ENCODE measurements at places on chromosomes 2 and 18.

- no peak for DNase-seq
Observed at GRCh38 chr18:45437366-45437765, 177.9 kb upstream of the SLC14A2 start.

DNA sequence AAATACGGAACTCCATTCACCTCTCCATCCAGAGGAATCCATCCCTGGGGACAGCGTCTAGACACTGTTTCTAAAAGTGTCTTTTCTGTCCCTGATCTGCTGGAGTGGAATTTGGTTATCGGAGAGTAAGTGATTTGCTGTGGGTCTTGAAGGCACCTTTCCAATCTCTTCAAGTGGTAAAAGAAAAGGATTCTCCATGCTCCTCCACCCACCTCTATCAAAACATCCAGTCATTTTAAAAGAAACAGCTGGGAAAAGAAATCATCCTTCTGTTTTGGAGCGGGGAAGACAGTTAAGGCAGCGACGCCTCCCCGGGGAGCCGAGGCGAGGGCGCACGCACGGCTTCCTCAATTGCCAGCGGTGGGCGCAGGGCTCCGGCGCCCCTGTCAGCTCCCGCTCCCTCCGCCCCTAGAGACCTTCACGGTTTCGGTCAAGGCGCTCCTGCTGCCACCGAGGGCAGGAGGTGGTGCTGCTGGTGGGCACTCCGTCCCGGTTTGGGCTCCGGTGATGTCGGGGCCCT is 547 bp downstream of the SLC35F5 start:
- DNase-seq, result no peak

GRCh38 chr2:190707726-190708125 is 58.8 kb downstream of the NAB1 start:
- DNase-seq, result no peak

DNA sequence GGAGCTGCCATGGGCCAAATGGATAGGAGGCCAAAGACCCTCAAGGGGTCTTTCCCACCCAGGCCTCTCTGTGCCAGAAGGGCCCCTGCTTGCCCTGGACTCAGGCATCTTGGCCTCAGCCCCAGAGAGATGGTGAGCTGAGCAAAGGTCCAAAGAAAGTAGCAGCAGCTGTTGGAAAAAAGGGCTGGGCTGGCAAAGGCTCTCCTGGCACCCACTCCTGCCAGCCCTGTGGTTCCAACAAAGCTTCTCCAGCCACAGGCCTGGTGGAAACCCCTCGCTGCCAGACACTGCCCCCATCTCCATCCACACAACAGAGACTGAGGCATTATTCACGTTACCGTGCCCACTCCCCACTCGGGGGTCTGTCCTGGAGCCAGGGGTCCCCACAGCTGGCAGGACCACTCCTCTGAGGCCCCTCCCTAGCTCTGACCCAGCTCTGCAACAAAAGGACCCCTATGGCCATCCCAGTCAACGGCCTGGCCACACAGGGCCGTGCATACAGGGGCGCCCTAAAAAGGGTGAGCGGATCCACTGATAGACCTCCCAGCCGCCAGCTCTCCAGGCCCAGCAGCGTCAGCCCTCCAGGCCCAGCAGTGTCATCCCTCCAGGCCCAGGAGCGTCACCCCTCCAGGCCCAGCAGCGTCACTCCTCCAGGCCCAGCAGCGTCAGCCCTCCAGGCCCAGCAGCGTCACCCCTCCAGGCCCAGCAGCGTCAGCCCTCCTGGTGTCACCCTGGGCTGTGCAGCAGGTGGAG is 10.1 kb downstream of the BIN1 start:
- DNase-seq, result no peak

DNA sequence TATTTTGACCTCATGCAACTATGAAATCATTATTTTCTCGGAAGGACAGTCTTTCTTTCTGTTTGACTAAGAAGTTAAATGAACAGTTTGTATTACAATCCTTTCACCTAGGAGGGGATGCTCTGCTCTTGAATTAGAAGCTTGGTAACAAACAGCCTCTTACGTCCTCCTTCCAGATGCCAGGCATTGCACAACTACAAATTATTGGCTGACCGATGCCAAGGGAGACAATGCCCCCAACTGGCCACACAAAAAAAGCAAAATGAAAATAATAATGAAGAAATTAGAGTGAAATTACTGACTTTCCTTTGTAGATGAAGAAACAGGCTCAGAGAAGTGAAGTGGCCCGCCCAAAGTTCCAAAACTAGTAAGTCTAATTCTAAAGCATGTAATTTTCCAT is 177.9 kb downstream of the CYRIA start:
- no peak for DNase-seq

GRCh38 chr2:3751251-3751650 is 47.9 kb downstream of the DCDC2C start:
- DNase-seq, result no peak

DNA sequence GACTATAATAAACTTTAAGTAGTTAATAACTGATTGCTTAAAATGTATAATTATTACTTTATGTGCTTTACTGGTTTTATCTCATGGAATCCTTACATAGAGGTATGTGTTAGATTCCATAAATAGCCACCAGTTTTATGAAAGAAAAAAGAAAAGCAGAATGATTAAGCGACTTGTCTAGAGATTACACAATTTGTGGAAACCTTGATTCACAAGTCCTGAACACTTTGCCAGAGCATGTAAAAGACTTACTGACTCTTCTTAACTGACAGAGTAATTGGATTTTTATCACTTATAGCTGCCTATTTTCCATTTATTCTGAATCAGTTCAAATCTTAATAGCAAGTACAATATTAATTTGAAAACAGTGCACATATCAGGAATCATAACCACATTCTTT is 448.7 kb upstream of the NETO1 start:
- no peak for DNase-seq

DNA sequence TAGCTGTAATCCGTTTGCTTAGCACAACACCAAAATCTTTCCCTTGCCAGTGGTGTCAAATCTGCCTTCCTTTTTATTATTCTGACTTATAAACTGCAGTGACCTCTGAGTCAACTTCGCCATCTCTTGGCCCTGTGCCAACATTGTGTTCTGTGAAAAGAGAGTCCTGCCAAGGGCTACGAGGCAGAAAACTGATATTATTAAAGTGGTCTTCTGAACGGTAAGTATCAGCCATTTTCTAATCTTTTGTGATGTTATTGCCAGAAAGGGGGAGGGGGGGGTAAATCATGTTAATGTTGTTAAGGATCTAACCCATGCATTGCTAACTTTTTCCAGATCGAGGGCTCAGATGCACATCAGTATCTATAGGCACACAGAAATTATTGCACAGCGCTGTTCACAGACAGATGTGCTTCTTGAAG is 121.5 kb upstream of the LTBP1 start:
- no peak for DNase-seq

- DNase-seq, result no peak
Observed at GRCh38 chr18:61845197-61845596, 47.6 kb downstream of the RNF152 start.

GRCh38 chr2:12613137-12613835 is 103.5 kb upstream of the TRIB2 start:
- no peak for DNase-seq

- DNase-seq, result no peak
Observed at GRCh38 chr2:241901018-241901380, 31.5 kb downstream of the RTP5 start.

DNA sequence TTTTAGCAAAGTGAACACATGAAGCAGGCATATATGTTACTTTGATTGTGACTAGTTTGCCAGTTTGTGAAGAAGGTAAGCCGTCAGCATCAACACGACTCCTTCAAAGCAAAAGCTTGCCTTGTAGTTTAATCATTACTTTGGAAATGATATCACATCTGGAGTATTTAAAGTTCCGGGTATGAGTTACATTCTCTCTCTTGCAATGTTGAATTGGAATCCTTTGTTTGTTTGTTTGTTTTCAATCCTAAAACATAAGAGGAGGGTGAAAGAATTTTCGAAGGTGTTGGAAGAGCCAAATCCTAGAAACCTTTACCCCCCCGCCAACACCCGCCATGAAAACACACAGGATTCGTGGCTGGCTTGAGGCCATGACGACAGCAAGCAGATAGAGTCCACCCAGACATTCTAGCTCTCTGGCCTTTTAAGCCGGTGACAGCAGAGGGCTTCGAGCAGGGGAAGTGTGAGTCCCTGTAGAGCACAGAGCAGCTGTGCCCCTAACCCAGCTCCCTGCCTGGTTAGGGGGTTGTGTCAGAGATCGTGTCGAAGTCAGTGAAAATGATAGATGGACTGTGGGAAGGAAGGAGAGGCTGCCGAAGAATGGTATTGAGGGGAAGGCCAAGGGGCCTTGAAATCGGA is 103.8 kb upstream of the SMIM21 start:
- DNase-seq, result no peak

- no peak for DNase-seq
Observed at GRCh38 chr18:5693699-5694294, 150.0 kb upstream of the EPB41L3 start.

- no peak for DNase-seq
Observed at GRCh38 chr2:166468124-166469024, 25.7 kb downstream of the SCN7A start.

DNA sequence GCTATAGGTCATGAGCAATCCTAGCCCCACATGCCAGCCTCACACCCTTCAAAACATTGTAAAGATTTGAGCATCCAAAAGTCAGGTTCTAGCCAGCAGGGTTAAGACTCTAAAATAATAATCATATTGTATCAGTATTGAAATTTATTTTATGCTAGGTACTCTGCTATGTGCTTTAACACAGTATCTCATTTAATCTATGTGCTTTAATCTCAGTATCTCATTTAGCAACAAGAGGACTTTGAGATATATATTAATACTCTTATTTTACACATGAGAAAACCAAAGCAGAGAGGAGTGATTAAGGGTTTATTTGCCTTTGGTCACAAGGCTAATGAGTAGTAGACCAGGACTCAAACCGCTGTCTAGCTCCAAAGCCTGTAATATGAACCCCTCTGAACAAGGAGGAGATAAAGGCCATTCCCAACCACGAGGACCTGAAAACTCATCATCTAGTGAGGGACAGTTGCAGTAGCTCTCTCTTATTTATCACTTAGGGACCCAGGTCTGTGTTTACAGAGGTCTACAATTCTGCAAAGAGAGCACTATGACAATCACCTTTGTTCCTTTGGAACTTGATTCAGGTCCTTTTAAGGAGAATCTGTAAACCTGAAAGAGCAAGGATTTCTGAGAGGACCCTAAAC is 116.5 kb upstream of the SERTAD2 start:
- no peak for DNase-seq

GRCh38 chr2:202194418-202194817 is 44.0 kb downstream of the SUMO1 start:
- no peak for DNase-seq

DNA sequence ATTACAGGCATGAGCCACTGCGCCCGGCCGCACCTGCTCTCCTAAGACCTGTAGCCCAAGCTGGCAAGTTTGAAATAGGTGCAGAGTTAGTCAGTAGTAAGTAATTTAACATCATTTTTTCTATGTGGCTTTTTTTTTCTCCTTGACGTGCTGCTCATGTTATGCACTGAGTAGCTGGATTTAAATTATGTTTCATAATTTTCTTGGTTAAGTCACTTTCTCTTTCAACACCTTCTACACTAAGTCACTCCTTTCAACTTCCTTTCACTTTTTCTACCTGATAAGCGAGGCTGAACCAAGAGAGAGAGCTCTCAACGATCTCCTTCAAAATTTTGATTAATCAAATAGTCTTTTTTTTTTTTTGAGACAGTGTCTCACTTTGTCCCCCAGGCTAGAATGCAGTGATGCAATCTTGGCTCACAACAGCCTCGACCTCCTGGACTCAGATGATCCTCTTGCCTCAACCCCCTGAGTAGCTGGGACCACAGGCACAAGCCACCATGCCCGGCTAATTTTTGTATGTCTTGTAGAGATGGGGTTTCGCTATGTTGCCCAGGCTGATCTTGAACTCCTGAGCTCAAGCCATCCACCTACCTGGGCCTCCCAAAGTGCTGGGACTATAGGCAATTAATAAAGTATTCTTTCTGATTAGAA is 13.1 kb downstream of the CASP8 start:
- no peak for DNase-seq

DNA sequence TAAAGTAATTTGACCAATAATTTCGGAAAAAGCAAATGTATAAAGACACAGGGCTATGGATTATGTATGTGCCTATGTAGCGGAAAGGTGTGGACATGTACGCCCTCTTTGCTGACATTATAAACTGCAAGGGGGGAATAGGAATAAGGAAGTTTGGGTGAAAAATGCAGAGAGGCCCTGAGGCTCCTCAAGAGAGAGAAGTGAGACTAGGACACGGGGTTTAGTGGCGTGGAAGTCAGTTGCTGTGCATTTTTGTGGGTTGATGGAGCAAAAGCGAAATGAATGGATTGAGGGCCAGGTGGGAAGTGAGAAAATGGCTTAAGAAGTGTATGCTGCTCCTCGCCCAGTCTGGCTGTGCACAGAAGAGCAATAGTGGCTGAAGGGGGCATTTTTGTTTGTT is 96.2 kb upstream of the B3GNT7 start:
- no peak for DNase-seq

GRCh38 chr2:209534228-209534627 is 110.4 kb downstream of the MAP2 start:
- no peak for DNase-seq

DNA sequence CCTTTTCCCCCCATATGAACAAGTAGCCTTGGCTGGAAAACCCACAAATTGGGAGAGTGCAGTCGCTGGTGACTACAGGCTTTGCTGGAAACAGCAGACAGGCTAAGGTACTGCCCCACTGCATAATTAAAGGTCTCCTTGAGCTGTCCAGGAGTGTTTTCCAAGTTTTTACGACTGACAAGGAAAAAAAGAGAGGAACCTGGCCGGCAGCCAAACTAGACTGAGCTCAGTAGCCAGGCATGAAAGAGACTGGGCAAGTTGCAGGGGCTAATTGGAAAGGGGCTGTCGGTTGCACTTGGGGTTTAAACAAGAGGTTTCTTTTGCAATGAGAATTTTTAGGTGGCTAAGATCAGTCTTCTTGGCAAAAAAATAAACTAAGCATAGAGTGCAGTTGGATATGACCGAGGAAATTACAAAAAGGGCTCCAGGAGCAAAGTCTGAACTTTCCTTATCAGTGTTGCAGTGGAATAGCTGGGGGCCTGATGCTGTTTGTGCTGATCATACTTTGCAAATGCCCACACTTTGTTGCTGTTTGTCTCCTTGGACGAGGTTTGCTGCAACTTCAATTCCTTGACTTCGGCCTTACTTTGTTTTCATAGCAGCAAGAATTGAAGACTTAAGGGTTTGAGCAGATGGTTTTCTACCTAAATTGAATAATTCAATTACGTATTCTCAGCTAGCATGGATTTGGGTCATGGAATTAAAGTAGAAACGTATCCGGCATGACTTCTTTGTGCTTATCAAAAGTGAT is 2.1 kb downstream of the GULP1 start:
- DNase-seq, result no peak

Data from activated CD8-positive, alpha-beta memory T cell treated with anti-CD3 and anti-CD28 coated beads for 1 hour (primary cell).